Stimulated activated CD8-positive, alpha-beta memory T cell treated with anti-CD3 and anti-CD28 coated beads, Interleukin-7, amount 100 ng/mL, for 1 hour (primary cell): ENCODE measurements at places on chromosomes 12 and 14.
A peak's percentile ranks its signal among the peaks of the same experiment; 100 is the strongest.

DNA sequence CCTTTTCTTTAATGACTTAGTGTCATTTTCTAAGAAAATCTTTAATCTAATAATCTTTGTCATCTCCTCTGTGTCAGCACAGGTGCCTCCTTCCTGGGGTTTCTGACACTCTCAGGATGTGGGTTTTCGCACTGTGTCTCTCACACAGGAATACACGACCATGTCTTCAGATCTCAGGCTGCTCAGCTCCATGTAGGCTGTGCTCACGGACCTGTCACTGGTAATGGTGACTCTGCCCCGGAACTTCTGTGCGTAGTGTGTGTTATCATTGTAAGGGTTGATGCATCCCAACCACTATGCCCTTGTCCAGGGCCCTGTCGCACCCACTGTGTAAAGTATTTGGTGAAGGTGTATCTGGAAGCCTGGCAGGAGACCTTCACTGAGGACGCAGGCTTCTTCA is 647.8 kb downstream of the TMEM121 start:
- DNase-seq = peak; percentile 28

DNA sequence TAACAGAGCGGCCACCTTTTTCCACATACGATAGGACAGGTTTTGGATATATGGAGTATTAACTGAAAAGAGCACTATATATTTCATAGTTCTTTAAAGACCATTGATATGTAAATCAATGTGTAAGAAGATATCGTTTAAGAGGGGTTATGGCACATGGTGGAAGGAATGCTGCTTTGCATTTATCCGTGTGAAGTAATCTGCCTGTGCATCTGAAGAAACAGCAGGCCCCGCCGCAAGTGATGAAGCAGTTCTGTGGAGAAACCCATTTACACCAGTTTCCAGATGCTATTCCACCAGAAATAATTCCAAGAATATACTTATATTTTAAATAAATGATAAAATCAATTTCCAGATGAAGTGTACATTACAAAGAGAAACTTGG is 72.4 kb downstream of the BICD1 start:
- no peak for DNase-seq

DNA sequence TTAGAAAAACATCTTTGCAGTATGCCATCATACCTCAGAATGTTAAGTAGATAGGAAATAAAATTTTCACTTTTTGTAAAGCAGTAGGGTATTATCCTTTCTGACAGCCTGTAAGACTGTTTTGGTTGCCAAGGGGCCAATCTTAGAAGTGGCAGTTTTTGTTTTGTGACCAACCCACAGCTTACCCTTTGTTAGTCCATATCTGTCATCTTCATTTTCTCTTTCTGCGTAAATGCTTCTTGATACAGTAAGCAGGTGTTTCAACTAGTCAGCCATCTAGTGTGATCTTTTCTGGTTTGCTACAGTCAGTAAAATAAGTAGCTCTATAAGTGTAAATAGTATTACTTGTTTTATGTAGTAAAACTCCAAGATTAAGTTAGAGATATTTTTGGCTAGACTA is 8.8 kb downstream of the PPM1A start:
- no peak for DNase-seq

GRCh38 chr12:83261998-83262397 is 575.3 kb downstream of the TMTC2 start:
- no peak for DNase-seq

DNA sequence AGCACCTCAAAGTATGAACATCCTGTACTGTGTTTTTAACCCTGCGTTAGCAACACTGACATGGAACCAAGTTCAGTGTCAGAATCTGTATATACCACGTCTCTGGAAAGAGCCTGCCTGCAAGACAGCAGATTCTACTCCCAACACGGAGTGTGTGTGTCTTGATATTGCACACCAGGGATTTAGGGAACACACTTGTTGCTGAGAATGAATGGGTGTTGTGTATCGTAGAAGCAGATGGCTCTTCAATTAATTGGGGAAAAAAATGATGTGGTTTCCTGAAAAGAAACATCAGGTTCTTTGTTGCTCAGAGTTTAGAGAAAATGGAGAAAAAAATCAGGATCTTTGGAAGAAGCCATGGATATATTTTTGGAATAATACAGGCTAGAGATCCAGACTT is 170.8 kb downstream of the EGLN3 start:
- DNase-seq = no peak

DNA sequence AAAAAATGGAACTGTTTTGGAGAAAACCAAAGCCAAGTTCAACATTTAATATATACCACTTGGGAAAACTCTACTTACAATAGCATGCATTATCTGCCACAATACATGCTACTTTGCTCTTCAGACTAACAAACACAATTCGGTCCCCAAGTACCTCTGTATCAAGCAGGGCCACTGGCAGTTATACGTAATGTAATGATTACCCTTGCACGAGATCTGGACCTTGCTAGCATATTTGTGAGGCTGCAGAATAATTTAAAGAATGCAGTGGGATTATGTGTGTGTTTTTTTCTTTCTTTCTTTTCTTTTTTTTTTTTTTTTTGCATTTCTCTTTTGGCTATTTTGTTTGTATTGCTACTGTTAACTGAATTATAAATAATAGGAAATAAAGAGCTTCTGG is 22.8 kb upstream of the PYGL start:
- no peak for DNase-seq

DNA sequence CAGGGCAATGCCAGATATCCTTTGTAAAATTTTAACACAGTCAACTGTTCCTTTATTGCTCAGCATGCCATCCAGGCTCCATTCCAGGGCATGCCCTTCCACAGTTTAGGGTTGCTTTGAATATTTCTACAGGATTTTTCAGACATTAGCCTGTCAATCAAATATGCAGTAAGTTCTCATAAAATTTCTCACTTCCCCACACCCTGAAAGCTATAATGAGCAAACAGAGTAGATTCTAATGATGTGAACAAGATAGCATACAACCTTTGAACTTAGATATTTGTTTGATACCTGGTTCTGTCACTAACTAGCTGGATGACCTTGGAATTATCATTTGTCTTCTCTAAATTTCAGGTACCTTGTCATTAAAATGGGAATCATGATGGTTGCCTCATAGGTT is 251.2 kb downstream of the SYT1 start:
- DNase-seq = no peak

DNA sequence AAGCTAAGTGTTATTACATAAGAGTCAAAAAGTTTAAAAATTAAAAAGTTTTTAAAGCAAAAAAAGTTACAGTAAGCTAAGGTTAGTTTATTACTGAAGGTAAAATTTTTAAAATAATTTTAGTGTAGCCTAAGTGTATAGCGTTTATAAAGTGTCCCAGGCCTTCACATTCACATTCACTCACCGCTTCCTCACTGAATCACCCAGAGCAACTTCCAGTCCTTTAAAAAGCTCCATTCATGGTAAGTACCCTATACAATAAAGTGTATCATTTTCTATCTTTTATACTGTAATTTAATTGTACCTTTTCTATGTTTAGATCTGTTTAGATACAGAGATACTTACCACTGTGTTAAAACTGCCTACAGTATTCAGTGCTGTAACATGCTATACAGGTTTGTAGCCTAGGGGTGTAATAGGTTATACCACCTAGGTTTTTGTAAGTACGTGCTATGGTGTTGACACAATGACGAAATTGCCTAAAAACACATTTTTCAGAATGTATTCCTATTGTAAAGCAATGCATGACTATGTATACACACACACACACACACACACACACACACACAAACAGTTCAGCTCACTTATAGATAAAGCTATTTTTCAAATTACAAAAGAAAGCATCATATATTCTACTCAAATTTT is 3.7 kb downstream of the CLEC14A start:
- DNase-seq = no peak

DNA sequence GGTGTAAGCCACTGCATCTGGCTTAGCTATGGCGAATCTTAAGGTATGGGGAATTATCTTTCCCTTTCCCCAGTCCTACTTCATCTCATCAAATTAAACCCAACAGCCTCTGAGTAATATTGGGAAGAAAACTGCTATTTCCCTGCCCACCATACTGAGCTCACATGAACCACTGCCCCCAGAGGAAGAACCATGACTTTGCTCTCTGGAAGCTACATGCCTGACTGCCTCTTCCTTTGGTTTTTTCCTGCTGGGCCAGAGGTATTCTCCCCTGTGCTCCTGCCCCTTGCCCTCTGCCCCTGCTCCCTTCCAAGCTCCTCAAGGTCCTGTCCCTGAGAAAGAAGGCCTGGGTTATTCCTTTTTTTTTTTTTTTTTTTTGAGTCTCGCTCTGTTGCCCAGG is 15.2 kb downstream of the RILPL2 start:
- no peak for DNase-seq

GRCh38 chr12:123427036-123427769 is 9.3 kb downstream of the RILPL2 start:
- DNase-seq = no peak

GRCh38 chr14:77804592-77804991 is 4.7 kb downstream of the ADCK1 start:
- no peak for DNase-seq

DNA sequence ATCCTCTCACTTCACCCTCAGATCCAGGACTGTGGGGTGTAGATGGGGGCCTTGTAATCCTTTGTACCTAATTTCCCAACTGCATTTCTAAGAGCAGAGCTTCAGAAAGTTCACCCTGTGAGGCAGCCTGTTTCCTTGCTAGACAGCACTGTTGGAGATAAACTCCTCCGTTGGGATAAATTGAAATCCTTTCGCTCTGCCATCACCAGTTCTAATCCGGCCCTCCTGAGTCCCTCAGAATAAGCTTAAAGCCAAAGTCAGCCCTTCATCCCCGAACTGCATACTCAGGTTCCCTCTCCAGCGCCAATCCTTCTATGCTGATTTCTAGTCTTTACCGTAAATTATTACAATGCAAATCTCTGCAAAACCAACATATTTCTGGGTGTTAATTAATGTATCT is 114.7 kb downstream of the PRMT8 start:
- DNase-seq = no peak

- DNase-seq = no peak
Measured at GRCh38 chr12:132074216-132074615, 69.9 kb downstream of the DDX51 start.

- DNase-seq = no peak
Measured at GRCh38 chr14:92459030-92459949, 54.3 kb upstream of the RIN3 start.

GRCh38 chr12:55849616-55850343 is 7.0 kb upstream of the MMP19 start:
- DNase-seq = no peak

DNA sequence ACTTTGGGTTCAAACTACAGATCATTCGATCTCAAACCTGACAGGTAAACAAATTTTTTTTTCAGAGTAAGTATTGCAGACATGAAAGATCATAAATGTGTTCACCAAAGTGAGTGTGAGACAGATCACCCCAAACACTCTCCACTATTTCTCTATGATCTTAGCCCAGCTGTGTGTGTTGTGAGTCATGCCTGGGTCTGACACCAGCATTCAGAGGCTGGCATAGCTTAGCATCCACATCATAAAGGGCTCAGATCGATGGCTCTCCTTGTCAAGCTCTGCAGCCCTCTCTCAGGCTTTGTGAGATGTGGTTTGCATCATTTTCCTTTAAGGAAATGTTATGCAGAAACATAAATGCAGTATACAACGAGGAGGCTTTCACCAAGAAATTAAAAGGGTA is 164.9 kb downstream of the ETV6 start:
- DNase-seq = no peak

GRCh38 chr12:9341260-9341585 is 133.0 kb upstream of the PZP start:
- DNase-seq = no peak

- no peak for DNase-seq
Measured at GRCh38 chr12:80232837-80233236, 133.5 kb downstream of the OTOGL start.

GRCh38 chr12:130835436-130835835 is 3.6 kb downstream of the STX2 start:
- no peak for DNase-seq

DNA sequence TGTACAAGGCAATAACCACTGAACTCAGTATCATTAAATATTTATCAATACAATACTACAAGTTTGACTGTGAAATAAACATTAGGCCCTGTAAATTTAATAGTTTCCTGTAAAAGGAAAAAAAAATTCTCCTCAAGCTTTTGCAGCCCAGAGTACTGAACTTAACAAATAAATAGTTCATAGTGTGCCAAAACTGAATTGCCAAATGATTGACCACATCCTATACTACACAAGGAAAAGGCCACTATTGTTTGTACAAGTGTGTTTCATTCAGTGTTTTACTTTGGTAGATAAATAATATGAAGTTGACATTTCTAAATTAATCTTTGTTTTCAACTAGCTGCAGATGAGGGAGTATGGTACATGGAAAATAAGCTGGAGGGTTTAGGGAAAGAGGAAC is 379.6 kb downstream of the FLRT2 start:
- DNase-seq = no peak

DNA sequence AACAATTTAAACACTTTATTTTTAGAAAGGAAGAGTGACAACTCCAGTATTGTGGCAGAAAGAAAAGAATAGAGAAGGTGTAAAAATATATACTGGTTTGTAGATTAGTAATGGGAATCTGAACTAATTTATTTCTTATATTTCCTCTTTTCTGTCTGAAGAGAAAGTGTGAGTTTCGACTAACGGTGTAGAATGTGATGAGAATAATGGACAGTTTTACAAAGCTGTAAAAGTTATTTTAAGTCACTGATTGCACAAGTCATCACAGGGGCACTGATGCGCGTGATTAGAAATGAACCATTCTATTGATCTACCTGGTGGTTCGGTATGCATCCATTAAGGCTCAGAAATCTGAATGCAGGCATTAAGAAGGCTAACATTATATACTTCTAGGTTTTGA is 158.5 kb upstream of the ATXN7L3B start:
- no peak for DNase-seq

- no peak for DNase-seq
Measured at GRCh38 chr12:11701433-11701832, 52.0 kb downstream of the ETV6 start.

GRCh38 chr12:7032990-7033389 is 14.7 kb upstream of the LPCAT3 start:
- no peak for DNase-seq

DNA sequence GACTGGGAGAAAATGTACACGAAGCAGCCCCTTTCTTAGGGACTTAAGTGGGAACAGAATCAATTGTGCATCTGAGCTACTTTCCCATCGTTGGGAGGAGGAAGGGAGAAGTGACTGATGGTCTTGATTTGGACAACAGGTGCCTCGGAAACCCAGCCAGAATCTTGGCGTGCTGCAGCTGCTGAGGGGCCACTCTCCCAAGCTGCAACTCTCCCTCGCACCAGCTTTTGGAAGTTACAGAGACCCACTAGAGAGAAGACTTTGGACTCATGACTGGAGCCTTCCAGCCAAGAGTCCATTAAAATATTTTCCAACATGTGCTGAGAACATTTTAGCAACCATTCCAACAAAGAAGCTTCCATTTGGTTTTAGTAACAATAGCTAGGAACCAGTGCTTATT is 52.3 kb downstream of the GNS start:
- no peak for DNase-seq

DNA sequence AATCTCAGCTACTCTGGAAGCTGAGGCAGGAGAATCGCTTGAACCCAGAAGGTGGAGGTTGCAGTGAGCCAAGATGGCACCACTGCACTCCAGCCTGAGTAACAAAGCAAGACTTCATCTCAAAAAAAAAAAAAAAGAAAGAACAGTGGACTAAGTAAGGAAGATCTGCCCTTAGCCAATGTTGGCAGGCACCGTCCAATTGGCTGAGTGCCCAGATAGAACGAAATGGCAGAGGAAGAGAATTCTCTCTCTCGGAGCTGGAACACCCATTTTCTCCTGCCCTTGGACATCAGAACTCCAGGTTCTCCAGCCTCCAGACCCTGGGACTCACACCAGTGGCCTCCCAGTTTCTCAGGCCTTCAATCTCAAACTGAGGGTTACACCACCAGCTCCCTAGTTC is 49.9 kb downstream of the ESR2 start:
- no peak for DNase-seq

GRCh38 chr12:116673681-116674111 is 64.2 kb downstream of the SPRING1 start:
- no peak for DNase-seq
